Activated gamma-delta T cell treated with Interleukin-2 at 50 U/mL for 16 hours (primary cell): ENCODE measurements at places on chromosomes 13 and 19.
A peak's percentile ranks its signal among the peaks of the same experiment; 100 is the strongest.

DNA sequence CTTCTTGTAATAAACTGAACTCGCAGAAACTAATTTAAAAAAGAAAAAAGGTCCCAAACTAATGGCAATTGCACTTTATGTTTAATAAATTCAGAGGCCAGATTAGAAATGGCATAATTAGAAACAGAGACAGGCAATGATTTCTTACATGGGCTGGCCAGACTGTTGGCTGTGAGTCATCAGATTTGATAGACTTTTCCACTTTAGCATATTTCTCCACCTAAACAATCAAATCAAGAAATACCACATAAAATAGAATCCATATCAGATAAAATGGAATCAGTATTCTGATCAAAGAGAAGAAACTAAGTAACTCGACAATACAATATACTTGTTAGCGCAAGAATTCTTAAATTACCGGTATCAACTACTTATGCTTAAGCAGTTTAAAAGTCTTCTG lies 29.0 kb downstream of the EXOSC8 start:
- no peak for DNase-seq

- DNase-seq: no peak
These were observed 502.8 kb downstream of the COG6 start for GRCh38 chr13:40158218-40158617.

DNA sequence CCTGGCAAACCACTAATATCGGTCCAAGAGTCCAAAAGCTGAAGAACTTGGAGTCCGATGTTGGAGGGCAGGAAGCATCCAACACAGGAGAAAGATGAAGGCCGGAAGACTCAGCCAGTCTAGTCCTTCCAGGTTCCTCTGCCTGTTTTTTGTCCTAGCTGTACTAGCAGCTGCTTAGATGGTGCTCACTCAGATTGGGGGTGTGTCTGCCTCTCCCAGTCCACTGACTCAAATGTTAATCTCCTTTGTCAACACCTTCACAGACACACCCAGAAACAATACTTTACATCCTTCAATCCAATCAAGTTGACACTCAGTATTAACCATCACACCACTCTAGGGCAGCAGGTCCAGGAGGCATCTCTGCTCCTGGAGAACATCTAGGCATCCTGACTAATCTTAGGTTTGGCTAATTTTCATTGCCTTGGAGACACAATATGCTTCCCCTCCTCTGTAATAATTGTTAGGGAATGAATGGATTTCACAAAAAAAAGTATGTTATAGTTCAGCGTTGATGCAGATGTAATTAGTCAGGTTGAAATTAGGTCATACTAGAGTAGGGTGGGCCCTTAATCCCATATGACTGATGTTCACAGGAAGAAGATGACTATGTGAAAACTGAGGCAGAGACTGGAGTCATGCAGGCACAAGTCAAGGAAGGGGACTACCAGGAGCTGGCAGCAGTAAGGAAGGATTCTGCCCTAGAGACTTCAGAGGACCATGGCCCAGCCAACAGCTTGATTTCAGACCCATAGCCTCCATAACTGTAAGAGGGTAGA lies 183.4 kb downstream of the RBM26 start:
- no peak for DNase-seq

- DNase-seq: no peak
These were observed 119.2 kb downstream of the FRY start for GRCh38 chr13:32150794-32151193.

- no peak for DNase-seq
These were observed 1.4 kb downstream of the EVI5L start for GRCh38 chr19:7831452-7831851.

DNA sequence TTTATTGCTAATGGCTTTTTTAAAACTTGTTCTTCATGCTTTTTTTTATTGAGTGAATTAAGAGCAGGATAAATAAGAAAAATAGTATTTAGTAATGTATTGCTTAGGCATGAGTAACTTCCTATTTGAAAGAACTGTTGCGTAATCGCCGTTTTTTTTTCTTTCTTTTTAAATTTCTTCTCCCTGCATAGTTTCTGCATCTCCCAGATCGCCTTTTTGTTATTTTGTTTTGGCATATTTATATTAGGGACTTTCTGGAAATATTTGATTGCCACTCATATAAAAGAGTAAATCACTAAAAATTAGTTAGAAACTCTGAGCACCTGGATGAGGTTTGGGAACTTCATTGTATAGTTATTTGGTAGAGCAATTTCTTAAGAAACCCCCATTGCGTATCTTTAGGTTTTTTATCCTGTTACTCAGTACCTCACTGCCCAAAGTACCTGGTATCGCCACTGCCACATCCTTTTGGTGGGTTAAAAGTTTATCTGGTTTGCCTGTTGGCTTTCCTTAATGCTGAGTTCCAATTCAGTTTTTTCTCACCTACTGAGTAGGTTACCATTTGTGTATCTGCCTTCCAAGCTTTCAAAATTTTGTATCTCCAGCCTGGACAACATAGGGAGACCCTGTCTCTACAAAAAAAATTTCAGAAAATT lies 36.2 kb upstream of the LPAR6 start:
- DNase-seq: no peak

- DNase-seq: no peak
These were observed 182.2 kb downstream of the LMO7 start for GRCh38 chr13:75818179-75818967.

- no peak for DNase-seq
These were observed 45.6 kb upstream of the WDFY2 start for GRCh38 chr13:51538591-51539179.

DNA sequence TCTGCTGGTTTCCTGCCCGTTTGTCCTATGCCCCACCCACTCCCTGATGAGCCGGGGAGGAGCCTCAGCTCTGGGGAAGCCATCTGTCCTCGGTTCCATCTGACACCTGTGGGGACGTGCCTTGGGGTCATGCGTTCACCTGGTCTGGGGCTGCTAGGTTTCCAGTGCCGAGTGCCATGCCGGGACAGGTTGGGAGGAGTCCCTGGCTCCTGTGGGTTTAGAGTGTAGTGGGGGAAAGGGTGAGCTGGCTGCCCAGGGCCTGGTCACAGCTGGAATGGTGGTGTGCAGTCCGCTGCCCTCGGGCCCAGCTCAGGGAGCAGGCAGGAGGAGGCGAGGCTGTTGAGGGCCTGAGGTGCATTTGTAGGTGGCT lies 2.5 kb downstream of the KDM4B start:
- DNase-seq: no peak

GRCh38 chr19:33249740-33250366 lies 24.2 kb upstream of the SLC7A10 start:
- no peak for DNase-seq

- peak; percentile 41 for DNase-seq
These were observed 24.9 kb downstream of the RCBTB1 start for GRCh38 chr13:49560270-49561061.

DNA sequence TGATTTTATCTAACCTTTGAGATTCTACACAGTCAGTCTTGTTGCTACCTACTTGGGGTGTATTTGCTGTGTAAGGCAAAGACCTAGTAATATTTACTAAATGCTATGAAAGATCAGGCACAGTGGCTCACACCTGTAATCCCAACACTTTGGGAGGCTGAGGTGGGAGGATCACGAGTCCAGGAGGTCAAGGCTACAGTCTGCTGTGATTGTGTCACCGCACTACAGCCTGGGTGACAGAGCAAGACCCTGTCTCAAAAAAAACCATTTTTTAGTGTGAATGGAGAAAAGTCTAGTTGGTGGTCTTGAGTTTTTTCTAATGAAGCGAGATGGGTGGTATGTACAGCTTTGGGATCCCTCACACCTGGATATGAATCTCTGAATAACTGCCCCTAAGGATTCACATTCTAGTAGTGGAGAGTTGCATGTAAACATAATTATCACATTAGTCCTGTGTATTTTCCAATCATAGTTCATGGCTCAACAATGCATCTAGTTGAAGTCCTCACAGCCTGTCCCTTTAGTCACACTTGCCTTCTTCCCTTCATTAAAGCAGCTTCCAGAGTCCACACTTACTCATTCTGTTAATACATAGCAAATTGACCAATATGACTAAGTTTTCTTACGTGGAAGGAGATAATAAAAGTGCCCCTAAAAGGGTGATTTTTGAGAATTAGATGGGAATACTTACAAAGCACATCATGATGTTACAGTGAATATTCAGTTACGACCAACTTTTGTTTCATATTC lies 7.5 kb downstream of the RPL21 start:
- no peak for DNase-seq

- no peak for DNase-seq
These were observed at the start of gene F2RL3 for GRCh38 chr19:16888629-16889365. Gene F2RL3, plus strand, starts transcription at chr19:16888999. Its CDS starts 191 bp downstream, at chr19:16889190.

DNA sequence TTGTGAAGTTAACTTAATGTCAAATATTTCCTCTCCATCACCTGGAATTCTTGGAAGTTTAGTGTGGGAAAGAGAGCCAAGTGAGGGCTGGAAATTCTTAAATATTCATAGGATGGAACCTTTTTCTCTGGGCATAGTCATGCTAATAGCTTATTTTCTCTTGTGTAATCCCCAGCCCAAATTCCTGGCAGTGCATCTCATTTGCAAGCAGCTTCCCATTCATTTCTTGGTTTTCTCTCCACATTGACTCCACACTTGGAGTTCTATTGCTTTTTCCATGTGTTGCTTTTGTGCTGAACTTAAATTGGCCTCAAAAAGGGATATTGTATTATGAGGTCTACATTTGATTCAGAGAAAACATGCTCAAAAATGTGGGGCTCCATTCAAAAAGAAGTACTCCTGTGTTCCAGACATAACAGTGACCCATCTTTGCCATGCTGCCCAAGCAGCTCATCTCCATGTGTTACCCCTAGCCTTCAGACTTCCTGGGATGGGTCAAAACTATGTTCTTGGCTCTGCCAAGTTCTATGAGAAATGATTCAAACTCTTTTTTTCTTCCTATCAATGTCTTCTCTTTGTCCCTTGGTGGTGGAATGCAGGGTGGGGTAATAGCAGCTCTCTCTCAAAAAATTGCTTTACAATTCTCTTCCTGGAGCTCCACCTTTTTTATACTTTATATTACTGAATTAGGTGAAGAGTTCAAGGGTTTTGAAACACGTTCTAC lies 2471.5 kb downstream of the PCDH9 start:
- DNase-seq: no peak

DNA sequence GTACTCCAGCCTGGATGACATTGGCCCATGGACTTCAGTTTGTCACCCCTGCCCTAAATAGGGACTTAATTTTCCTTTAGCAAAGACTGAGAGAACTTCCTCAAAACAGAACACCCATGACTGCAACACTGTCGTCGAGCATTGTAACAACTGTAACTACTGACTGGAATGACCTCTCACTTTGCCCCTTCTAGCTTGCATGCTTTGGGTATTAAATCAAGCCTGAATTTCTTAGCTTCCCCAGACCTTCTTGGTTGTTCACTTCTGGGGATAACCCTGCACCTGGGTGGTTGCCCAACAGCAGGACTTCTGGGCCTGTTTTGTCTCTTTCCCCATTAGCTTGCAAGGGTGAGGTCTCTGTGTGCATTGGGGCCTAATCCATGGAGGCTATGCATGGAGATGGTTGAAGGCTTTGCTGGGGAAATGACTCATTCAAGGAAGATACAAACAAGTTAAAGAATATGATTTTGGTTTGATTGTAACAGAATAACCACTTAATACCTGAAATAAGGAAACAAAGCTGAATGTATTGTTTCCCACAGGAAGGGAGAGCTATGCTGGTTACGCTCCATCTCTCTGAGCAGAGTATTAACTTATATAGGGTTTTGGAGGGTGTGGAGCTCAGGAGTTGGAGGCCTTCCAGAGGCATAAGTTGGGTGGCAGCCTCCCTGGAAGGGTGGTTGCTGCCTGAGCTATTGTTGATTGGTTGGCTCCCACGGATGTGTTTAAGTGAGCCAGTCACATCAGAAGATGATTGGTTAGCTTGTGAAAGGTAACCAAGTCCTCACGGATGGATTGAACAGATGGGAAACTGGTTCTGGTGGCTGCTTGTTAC lies 34.7 kb upstream of the UBAC2 start:
- no peak for DNase-seq

DNA sequence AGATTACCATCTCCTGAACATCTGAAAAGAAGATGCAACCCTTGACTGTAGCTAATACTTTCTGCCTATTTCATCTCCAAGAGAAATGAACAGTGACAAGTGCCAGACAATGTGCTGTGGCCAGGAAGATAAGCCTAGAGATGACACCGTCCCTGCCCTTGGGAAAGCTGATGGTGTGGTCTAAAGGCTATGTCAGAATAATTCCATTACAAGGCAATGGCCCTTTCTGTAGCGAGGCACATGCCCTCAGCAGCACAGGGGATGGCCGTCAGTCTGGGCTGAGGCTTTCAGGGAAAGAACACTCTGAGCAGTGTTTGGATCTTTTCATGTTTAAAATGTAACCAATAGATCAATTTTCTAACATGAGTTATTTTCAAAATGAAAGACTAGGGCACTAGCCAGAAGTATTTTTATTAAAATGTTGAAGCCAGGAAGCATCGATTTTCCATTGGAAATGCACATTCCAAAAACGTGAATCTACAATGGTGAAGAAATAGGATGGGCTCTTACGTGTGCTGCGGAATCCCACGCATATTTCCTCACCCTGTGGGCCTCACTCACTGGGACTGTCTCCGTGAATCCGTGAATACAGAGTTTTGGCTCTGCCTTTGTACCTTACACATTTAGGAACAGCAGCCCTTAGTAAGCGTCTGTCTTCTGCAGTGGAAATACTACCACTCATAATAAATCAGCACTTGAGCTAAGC lies 22.0 kb downstream of the COL4A1 start:
- DNase-seq: no peak

DNA sequence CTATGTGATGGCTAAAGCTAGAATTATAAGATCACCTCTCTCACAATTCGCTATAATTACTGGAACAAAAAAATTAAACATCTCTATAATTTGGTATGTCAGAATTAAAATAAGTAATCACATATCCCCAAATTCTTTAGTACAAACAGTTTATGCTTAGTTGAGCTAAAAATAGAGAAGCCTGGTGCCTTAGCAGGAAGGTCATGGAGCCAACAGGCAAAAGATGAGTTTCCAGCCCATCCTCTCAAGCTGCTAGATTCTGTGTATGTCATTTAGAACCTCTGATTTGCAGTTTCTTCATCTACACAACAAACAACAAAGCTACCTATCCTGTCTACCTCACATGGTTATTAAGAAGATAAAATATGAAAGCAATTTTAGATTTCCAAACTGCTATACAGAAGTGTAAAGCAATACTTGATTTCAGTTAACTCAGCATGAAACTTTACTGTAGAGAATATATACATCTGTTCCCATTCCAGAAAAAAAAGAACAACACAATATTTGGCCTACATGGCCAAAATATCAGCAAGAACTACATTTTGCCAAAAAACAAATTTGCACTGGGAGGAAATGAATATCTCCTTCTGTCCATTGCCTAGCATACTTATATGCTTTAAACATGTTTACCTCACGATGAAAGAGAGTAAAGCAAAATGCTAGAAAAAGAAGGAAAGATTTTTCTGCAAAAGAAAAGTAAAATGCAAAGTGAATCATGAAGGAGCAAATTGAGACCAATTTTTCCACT lies 294.0 kb upstream of the MIR17HG start:
- no peak for DNase-seq

- DNase-seq: no peak
These were observed 12.1 kb upstream of the IGFL1 start for GRCh38 chr19:46217476-46217875.
